GM12891 (cell line): ENCODE measurements at places on chromosomes 16 and 17.

- peak; percentile 44 for DNase-seq
These were observed 95.0 kb downstream of the PLCG2 start for GRCh38 chr16:81873843-81874752.

DNA sequence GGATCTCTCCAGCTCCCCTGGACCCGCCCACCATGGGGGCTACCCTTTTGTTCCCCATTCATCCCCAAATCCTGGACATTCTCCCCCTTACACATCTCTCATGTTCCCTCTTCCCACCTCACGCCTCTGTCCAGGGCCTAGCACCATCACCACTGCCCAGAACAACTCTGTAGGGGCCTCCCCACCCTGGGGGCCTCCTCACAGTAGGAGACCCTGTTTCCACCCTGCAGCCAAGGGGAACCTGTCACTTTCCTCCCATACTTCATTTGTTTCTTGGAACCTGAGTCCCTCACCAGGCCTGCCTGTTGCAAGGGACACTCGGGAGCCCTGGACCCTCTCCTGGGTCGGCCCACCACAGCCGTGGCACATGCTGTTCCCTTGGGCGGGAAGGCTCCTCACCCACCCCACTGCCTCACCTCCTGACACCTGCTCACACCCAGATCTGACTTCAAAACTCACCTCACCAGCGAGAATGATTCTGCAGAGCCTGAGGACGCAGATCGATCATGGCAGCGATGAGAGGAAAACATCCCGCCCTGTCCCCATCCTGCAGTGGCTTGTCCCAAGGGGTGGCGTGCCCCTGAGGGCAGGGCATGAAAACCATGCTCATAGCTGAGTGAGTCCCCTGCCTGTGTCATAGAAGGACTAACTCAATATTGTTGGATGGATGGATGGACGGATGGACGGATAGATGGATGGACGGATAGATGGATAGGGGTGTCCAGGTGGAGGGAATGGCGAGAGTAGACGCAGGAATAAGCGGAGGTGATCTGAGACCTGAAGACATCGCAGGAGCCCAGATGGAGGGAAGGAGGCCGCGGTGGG lies 6.8 kb upstream of the RASD1 start:
- DNase-seq = no peak

- DNase-seq = no peak
These were observed 99.5 kb upstream of the DHX40 start for GRCh38 chr17:59465949-59466307.

DNA sequence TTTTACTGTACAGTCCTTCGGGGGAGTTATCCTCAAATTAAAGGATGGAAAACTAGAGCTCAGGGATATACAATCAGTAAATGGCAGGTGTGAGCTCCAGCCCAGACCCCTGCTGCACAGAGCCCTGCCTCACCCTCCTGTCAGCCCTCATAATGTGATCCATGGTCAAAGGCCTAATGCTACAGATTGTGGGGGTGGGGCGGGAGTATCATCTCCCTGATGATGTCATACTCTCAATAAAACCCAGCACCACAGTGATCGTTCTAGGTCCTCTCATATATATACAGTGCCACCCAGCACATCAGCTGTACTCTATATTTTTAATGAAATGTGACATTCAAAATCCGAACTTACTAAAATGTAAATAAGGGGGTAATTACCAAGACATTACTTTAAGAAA lies 61.5 kb downstream of the SLC39A11 start:
- no peak for DNase-seq

- DNase-seq = no peak
These were observed 4.3 kb upstream of the SH2B1 start for GRCh38 chr16:28859326-28859725.

DNA sequence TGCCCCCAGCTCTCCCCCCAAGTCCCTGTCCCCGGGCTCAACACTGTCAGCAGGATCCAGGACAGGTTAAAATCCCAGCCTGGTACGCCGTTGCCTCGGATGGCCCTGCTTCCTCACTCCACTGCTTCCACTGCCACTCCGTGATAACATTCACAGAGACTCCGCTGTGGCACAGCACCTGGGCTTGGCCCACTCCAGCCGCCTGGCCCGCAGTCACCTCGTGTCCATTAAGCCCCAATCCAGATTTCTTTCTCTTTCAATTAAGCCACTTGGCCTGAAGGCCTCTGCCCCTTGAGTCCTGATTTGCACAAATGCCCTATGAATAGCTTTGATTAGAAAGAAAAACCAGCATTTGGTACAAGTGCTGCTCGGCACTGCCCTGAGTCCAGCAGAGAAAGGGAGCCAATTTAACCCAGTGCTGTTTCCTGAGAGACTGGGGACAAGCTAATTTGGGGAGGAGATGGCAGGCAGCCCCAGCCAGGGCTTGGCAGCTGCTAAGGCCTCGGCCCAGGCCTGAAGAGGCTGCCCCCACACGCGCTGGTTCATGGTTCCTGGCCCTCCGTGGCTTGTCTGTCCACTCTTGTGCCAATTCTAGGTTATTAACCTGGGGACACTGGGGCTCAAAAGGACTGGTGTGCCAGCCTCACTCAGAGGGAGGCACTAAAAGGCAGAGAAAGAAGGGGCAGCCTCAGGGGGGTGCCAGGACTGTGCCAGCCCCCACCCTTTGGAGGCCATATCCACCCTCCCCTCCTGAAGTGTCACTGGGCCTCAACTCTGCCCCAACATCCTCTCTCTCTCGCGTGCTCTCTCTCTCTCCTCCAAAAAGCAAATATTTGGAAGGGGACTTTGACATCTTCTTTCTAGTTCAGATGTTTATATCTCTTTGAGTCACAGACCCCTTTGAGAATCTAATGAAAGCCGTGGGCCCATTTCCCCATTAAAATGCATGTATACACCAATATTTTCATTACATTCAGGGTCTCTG lies 29.8 kb upstream of the SPPL2C start:
- no peak for DNase-seq

- no peak for DNase-seq
These were observed 36.4 kb upstream of the ARHGAP17 start for GRCh38 chr16:25051406-25052150.

- DNase-seq = peak; percentile 37
These were observed 45.9 kb downstream of the ABAT start for GRCh38 chr16:8720080-8720966.
